AML-193 (cell line): ENCODE measurements at places on chromosomes 11 and 22.

GRCh38 chr11:10295064-10295901, 1.3 kb upstream of the SBF2 start:
- peak; percentile 39 for DNase-seq

GRCh38 chr11:22491555-22492225, 133.9 kb downstream of the FANCF start:
- no peak for DNase-seq

DNA sequence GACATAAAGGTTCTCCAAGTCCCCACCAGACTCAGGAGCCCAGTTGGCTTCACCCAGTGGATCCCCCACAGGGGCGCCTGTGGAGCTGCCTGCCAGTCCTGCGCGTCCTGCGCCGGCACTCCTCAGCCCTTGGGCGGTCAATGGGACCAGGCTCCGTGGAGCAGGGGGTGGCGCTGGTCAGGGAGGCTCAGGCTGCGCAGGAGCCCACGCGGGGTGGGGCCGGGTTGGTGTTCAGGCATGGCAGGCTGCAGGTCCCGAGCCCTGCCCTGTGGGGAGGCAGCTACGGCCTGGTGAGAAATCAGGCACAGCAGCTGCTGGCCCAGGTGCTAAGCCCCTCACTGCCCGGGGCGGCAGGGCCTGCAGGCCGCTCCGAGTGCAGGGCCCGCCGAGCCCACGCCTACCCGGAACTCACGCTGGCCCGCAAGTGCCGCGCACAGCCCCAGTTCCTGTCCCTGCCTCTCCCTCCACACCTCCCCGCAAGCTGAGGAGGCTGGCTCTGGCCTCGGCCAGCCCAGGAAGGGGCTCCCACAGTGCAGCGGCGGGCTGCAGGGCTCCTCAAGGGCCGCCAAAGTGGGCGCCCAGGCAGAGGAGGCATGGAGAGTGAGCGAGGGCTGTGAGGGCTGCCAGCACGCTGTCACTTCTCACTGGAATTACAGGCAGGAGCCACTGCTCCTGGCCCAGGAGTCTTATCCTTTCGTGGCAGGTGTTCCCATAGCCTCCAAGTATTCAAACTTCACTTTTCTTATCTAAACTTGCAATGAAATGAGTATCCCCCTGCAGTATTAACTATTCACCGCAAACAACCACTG, 22.8 kb upstream of the ZBTB44 start:
- no peak for DNase-seq

GRCh38 chr11:62502030-62502730, 44.4 kb downstream of the AHNAK start:
- DNase-seq: no peak

GRCh38 chr11:2250041-2250440, 20.3 kb downstream of the ASCL2 start:
- no peak for DNase-seq

- DNase-seq: no peak
These were observed 426.4 kb downstream of the INSC start for GRCh38 chr11:15541079-15541478.

- DNase-seq: no peak
These were observed 32.8 kb downstream of the FAM227A start for GRCh38 chr22:38623351-38623750.

GRCh38 chr11:2513441-2513840, 68.6 kb downstream of the KCNQ1 start:
- DNase-seq: no peak

GRCh38 chr11:58142761-58143160, 17.4 kb upstream of the OR9I1 start:
- no peak for DNase-seq

GRCh38 chr11:61881397-61881796, 9.9 kb downstream of the FADS3 start:
- no peak for DNase-seq

- no peak for DNase-seq
These were observed 718.4 kb upstream of the API5 start for GRCh38 chr11:42593441-42593840.

DNA sequence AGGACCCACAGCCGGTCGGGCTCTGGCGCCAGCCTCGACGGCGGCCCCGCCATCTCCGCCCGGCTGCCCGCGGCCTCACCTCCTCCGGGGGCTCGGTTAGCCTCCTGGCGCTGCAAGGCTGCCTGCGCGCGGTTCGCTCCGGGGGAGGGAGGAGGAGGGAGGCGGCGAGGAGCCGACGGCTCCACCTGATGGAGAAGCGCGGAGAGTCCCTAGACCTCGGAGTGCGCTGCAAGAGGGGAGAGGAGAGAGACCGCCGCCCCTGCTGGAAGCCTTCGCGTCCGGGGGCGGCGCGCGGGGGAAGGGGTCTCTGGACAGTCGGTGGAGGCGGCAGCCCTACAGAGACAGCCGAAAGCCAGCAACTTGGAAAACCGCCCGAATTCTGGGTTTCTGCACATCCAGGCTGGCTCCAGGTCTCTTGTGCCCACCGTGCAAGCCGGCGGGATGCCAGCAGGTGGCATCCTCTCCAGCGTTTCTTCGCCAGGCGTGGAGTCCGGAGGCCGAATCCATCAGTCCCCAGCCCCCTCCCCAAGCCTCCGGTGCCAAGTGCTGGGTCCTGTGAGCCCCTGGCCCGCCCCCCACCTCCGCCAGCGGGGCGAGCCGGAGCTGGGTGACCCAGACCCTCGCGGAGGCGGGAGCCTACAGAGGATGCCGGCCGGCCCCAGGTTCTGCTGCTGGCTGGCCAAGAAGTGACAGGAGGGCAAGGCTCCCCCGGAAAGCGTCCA, 2.9 kb upstream of the KIRREL3 start:
- DNase-seq: no peak

DNA sequence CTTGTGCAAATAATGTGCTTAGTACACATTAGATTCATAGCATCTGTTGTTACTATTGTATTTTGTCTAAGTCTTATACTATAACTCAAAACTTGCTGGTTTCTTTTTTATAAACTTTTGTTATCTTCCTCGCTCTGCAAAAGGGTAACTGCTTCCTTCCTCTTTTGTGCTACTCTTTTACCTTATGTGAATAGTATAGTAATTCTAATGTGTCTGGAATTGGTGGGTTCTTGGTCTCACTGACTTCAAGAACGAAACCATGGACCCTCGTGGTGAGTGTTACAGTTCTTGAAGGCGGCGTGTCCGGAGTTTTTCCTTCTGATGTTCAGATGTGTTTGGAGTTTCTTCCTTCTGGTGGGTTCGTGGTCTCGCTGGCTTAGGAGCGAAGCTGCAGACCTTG, 563.1 kb upstream of the LUZP2 start:
- DNase-seq: no peak

GRCh38 chr11:105179542-105180278, 40.1 kb upstream of the CARD18 start:
- DNase-seq: no peak

- DNase-seq: peak; percentile 66
These were observed 2193.4 kb upstream of the RAG2 start for GRCh38 chr11:38791346-38791961.

- no peak for DNase-seq
These were observed 20.4 kb downstream of the C11orf54 start for GRCh38 chr11:93761910-93762309.

GRCh38 chr11:113817626-113818025, 38.0 kb downstream of the CLDN25 start:
- DNase-seq: no peak

GRCh38 chr11:134756811-134757540, 344.9 kb upstream of the B3GAT1 start:
- DNase-seq: no peak

- no peak for DNase-seq
These were observed 203.7 kb downstream of the PGR start for GRCh38 chr11:100925935-100926334.

- no peak for DNase-seq
These were observed 6.2 kb upstream of the IL17REL start for GRCh38 chr22:50018608-50019285.

GRCh38 chr11:116792144-116792868, 627 bp upstream of the APOA5 start:
- no peak for DNase-seq

DNA sequence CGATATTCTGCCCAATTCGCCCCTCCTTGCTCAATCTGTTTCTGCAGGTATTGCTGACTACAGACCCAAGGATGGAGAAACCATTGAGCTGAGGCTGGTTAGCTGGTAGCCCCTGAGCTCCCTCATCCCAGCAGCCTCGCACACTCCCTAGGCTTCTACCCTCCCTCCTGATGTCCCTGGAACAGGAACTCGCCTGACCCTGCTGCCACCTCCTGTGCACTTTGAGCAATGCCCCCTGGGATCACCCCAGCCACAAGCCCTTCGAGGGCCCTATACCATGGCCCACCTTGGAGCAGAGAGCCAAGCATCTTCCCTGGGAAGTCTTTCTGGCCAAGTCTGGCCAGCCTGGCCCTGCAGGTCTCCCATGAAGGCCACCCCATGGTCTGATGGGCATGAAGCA, 9.2 kb upstream of the SLC35E4 start:
- DNase-seq: no peak

DNA sequence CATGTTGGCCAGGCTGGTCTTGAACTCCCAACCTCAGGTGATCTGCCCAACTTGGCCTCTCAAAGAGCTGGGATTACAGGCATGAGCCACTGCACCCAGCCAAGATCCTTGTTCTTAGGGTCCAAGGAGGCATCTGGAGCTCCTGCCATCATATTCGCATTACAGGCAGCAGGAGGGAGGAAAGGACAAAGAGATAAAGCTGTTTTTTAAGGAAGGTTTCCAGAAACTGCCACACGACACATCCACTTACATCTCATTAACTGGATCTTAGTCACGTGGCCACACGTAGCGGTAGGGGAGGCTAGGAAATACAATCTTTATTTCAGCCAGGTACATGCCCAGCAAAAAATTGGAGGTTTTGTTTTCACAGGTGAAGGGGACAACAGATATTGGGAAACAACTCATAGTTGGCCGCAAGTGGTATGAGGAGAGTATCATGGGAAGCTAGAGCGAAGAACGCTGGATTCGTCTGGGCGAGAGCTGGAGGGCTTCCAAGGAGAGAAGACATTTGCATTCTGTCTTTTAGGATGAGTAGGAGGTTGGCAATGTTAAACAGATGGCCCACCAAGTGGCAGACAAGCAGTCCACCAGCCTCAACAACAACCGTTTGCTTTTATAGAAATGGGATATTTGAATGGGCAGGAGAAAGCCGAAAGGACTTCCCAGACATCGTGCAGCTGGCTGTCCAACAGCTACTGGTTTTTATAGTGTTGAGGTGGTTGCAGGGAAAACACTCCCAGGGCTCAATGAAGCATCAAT, 39.2 kb upstream of the DMC1 start:
- DNase-seq: no peak

DNA sequence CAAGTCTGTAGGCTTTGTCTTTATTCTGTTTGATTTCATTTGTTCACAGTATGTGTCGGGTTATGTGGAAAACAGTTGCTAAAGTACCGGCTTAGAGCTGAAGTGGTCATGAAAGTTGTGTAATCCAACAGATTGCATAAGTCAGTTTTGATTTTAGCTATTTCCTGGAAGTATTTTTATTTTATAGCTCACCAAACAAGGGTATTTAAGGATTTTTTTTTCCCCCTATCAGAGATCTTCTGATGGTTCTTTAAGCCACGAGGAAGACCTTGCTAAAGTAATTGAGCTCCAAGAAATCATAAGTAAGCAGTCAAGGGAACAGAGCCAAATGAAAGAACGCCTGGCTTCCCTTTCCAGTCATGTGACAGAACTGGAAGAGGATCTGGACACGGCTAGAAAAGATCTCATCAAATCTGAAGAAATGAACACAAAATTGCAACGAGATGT, 55.9 kb downstream of the PPFIA1 start:
- peak; percentile 39 for DNase-seq

DNA sequence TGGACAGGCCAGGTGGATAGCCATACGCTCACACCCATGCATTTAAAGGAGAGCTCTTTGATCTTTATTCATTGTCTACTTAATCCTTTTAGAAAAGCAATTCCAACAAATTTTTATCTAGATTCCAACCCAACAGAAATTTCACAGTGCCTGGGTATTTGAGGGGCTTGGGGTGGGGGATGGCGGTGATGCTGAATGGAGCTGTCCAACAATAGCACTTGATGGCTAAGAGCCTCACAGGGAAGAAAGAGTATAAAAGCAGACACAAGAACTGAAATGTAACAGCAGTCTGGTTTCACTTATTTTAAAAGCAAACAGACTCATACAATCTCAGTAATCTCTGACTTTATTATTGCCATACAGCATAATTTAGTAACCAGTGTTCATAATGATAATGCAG, 101.8 kb upstream of the SORL1-AS1 start:
- no peak for DNase-seq

- no peak for DNase-seq
These were observed 67.2 kb downstream of the PRCP start for GRCh38 chr11:82832983-82833382.

- DNase-seq: no peak
These were observed at the start of gene MIOX for GRCh38 chr22:50486561-50487289. TSS of gene MIOX (plus strand) at chr22:50486859. CDS start at chr22:50486898, 39 bp downstream.

DNA sequence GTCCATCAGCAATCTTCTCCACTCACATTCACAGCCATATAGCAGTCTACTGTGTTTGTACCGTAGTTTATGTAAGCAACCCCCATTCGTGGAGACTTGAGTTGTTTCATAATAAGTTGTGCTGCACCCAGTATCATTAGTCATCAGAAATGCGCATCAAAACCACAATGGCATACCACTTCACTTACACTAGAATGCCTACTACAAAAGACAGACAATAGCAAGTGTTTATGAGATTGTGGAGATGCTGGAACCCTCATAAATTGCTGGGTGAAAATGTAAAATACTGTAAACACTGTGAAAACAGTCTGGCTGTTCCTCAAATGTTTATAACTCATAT, 133.3 kb downstream of the ATXN10 start:
- no peak for DNase-seq

GRCh38 chr11:118212781-118213191, 12.0 kb downstream of the JAML start:
- DNase-seq: peak; percentile 50

DNA sequence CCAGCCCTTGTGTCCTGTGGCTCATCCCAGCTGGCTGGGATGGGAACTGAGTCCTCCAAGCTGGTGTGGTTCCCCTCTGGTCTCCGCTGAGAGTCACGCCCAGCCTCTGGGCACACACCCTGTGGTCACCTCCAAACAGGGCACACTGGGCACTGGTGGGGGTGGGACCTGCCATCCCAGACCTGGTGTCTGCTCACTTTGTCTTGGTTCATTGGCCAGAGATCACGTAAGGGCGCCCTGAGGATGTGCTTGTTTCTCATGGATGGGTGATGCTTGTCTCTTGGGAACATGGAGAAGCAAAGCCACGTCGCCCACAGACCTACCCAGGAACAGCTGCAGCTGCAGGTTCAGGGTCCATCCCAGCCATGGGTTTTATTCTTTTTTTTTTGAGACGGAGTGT, 43.1 kb downstream of the LRP5 start:
- no peak for DNase-seq

DNA sequence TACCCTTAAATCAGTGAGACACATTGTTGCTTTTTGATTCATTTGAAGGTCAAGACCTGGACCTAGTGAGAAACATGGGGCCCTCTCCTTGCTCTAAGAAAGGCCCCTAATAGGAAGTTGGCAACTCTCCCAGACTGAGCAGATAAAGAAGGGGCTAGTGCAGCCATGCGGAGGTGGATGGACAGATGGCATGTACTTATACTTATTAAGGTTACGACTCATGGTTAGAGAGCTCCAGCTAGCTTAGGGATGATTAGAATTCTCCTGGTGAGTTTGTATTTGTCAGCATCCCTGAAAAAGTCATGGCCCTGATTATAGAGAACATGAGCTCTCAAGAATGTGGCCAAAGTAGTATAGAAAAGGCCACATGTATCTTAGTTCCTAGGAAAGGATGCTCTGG, 112.1 kb upstream of the BDNF start:
- DNase-seq: no peak
